Stimulated activated CD4-positive, alpha-beta T cell treated with anti-CD3 and anti-CD28 coated beads, Interleukin-1b, Interleukin-23, amount 100 ng/mL, for 1 hour (primary cell): ENCODE measurements at places on chromosomes 13 and 19.

- DNase-seq, result no peak
These were observed 12.9 kb upstream of the MED26 start for GRCh38 chr19:16640951-16641350.

DNA sequence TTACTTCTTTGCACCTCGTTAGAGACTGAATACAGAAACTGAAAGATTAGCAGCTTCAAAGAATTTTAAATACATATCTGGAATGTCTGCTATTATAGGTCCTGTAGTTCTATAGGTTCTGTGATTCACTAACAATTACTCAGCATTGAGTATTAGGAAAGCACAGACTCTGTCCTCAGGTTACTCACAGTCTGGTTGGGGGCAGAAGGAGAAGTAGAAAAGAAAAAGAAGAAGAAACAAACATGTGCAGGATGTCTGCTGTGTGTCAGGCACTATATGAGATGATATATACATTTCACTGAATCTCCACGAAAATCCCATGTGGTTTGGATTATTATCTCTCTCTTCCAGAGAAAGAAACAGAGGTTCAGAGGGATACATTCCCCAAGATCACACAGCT is 40.1 kb downstream of the SERTM1 start:
- DNase-seq, result no peak

- DNase-seq, result no peak
These were observed 4.4 kb upstream of the LTBP4 start for GRCh38 chr19:40596608-40597328.

GRCh38 chr19:45955905-45956608 is 17.6 kb downstream of the NOVA2 start:
- DNase-seq, result no peak

- no peak for DNase-seq
These were observed 57.2 kb downstream of the ZMYM2 start for GRCh38 chr13:20015763-20016162.

- no peak for DNase-seq
These were observed 43.0 kb downstream of the STK24 start for GRCh38 chr13:98533912-98534311.

DNA sequence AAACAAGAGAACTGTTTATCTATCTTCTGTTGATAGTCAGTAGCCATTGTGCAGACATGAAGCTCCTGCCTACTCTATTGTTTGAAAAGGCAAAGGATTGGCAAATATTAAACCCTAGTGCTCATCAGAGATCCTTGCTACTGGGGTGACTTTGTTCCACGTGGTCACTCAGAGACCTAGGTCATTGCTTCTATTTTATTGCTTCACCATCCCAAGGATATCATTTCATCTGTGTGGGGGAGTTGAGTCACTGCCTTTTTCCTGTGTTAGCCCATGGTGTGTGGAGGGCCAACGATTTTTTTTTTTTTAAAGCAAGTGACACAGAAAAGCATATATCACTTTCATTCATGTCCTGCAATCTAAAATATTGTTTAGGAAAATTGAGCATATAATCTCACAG is 254.1 kb upstream of the RXFP2 start:
- no peak for DNase-seq

- DNase-seq, result no peak
These were observed 21.5 kb downstream of the NFIX start for GRCh38 chr19:13016628-13017305.

DNA sequence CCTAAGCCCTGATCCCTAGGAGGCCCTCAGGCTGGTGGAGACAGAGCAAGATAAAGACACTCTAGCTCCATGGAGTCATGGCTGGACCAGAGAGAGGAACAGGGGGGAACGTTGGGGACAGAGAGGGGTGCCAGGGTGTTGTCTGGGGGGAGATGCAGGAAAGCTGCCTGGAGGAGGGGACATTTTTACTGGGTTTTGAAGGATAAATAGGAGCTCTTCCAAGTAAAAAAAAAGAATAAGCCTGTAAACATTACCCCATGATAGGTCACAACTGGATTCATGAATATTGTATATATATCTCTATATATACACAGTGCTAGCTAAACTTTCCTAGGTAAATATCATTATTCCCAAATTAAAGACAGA is 714 bp downstream of the HSH2D start:
- no peak for DNase-seq

GRCh38 chr13:30017880-30018279 is 167.5 kb upstream of the UBL3 start:
- DNase-seq, result no peak

GRCh38 chr19:35959040-35959967 is 23.1 kb downstream of the LRFN3 start:
- peak; percentile 54 for DNase-seq

GRCh38 chr13:106701771-106702341 is 133.9 kb upstream of the ARGLU1 start:
- DNase-seq, result no peak

DNA sequence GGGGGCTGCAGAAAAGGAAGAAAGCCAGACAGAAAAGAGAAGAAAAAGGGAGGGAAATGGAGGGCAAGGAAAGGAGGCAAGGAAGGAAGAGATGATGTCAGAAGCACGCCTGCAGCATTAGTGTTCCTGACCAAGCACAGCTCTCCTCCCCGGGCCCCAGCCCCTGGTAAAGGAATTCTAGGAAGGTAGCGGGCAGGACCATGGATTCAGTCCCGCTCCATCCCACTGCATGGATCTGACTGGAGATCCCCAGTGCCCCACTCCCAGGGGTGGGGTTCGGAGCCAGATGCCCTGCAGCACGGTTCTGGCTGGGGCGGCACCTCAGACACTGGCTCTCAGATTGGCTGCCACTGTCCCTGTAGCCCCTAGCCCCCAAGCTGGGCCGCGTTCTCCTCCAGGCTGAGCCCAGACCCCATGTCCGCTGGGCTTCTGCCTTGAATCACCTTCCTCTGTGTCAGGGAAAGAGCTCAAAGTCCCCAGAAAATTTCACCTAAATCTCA is 59.8 kb downstream of the TSHZ3 start:
- no peak for DNase-seq

- DNase-seq, result no peak
These were observed 104.6 kb upstream of the IPO5 start for GRCh38 chr13:97848886-97849285.

- DNase-seq, result peak; percentile 7
These were observed 10.5 kb upstream of the NTN5 start for GRCh38 chr19:48683349-48683748.

- no peak for DNase-seq
These were observed 749 bp downstream of the GDF15 start for GRCh38 chr19:18386543-18387271.

DNA sequence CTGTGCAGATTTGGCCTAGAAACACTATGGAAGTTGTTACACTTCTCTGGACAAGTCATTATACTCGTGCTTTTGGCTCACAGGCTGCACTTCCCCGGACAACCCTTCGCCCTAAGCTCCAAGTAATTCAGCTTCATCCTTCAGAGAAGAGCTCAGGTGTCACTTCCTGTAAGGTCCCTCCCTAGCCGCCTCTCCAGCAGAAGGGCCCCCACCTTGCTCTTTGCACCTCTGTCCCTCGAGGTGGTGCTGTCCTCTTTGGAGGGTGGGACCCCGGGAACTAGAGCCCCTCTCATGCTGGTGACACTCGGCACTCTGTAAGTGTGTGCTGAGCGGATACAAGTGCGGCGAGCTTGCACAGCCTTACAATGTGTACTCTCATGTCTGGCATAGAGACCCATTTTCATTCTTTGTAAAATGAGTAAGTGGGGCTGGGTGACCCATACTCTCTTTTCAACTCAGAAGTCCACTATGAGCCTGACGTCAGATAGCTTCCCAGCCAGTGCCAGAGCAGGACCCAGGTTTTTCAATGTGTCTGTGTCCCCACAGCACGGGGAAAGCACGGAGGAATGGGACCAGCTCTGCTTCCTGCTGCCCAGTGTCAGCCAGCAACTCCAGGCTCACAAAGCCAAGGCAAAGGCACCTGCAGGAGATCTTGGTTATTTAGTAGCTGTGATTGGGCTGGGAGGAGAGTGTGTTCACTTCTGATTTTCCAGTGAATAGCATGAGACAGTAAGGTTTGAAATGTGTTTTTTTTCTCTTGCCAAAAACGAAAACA is 26.9 kb downstream of the CHAMP1 start:
- DNase-seq, result no peak

DNA sequence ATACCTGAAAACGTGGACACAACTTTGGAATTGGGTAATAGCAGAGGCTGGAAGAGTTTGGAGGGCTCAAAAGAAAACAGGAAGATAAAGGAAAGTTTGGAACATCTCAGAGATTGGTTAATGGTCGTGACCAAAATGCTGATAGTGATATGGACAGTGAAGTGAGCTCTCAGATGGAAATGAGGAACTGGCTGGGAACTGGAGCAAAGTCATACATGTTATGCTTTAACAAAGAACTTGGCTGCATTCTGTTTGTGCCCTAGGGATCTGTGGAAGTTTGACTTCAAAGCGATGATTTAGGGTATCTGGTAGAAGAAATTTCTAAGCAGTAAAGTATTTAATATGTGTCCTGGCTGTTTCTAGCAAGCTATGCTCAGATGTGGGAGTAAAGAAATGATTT is 136.2 kb downstream of the DNAJC3 start:
- no peak for DNase-seq
